T-helper 9 cell (primary cell): ENCODE measurements at places on chromosomes 12 and 14.

- DNase-seq = no peak
Observed at GRCh38 chr14:21023174-21023573, 1.7 kb downstream of the NDRG2 start.

DNA sequence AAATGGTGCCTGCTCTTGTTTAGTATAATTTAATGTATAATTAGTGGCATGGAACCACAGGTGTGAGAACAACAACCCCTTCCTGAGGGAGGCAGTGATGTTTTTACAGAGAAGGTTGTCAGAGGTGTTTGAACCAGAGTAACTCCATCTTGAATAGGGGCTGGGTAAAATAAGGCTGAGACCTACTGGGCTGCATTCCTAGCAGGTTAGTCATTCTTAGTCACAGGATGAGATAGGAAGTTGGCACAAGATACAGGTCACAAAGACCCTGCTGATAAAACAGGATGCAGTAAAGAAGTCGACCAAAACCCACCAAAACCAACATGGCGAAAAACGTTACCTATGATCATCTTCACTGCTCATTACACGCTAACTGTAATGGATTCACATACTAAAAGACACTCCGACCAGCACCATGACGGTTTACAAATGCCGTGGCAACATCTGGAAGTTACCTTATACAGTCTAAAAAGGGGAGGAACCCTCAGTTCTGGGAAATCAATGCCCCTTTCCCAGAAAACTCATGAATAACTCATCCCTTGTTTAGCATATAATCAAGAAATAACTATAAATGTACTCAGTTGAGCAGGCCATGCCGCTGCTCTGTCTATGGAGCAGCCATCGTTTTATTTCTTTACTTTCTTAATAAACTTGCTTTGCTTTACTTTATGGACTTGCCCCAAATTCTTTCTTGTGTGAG lies 47.8 kb upstream of the LTA4H start:
- DNase-seq = no peak

DNA sequence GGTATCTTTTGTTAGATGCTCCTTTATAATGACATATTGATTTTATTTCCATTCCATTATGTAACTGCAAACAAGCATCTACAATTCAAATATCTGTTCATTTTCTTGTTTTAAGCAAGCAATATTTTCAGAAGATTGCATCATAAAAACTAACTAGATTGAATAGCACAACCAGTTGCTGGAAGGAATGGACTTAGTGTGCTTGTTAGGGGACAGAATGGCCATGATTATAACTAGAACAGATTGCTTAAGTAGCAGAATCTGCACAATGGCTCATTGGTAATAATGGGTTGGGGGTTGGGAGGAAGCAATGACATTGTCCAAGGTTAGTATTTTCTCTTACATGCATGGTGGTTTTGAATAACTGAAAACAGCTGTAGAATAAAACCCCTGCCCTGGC lies 939.5 kb downstream of the SLC16A7 start:
- DNase-seq = no peak

- no peak for DNase-seq
Observed at GRCh38 chr12:129552996-129553750, 350.7 kb downstream of the TMEM132D start.

DNA sequence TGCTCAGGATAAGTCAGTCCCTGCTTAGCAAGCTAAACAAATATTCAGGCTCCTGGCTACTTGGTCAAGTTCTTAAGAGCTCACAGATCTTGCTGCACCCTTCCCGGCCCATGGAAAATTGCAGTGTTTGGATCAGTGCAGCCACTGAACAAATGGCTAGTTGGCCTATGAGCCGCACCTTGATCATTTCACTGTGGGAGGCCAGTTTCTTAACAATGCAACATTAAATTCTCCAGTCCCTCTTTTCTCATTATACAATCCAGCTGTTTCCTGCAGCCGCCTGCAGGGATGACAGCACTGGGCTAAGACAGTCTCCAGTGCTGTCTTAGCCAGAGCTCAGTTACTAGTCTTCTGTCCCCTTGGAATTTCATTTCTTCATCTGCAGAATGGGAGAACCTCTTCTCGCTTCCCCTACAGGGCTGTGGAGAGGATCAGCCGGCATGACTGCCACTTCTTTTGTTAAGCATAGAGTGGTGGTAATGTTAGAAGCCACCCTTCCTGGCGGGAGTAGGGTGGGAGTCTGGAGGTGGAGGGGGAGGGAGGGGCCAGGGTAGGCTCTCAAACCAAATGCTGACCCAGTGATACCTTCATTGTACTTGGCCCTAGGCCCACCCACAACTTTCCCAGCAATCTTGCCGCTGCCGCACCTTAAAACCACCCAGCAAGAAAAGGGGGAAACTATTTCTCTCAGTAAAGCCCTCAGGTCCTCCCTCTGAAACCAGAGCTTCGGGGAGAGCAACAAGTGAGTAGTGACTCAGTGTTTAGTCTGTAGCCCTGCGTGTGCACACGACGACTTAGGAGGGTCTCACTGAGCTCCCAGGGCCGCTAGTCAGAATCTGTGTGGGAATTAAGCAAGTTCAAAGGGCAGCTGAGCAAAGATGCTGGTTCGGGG lies 145.7 kb downstream of the NUAK1 start:
- DNase-seq = no peak
